GM19239 (cell line): ENCODE measurements at places on chromosomes 6 and 20.

DNA sequence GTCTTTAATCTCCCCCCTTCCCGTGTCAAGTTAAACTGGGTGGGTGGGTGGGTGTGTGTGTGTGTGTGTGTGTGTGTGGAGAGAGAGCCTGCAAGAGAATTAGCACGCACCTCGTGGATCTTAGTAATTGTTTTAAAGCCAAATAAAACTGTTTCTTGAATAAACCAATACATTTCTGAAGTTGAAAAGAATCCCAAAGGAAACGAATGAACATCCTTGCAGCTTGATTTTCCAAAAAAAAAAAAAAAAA lies 381 bp upstream of the BICRAL start:
- DNase-seq = no peak

DNA sequence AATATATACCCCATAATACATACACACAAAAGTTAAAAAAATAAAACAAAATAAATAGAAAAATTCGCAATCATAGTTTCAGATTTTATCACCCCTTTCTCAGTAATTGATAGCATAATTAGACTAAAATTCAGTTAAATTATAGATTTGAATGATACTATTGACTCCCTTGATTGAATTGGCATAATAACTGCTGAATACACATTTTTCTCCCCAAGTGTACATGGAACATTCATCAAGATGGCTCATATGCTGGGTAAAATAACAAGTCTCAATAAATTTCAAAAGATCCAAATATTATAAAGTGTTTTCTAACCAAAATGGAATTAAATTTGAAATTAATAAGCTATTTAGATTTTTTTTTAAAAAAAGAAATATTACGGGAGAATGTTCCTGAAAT lies 616.1 kb downstream of the MAFB start:
- DNase-seq = no peak

DNA sequence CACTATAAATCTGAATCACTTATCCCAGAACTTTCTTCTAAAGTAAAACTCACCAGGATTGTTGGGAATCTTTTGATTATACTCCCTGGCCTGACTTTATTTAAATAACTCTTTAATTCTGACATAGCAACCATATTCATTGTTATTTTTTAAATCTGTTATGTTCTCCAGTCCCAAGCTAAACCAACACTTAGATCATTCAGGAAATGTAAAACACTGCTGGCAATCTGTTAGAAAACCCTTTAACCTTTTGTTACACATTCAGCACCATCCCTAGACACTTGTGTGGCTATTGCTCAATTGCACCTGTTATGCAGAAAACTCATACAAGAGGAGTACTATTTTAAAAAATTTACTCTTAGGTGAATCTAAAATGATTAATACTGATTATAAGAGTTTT lies 101.8 kb upstream of the NHSL1 start:
- DNase-seq = no peak

- no peak for DNase-seq
Observed at GRCh38 chr20:3896853-3897583, 7.8 kb downstream of the PANK2 start.

DNA sequence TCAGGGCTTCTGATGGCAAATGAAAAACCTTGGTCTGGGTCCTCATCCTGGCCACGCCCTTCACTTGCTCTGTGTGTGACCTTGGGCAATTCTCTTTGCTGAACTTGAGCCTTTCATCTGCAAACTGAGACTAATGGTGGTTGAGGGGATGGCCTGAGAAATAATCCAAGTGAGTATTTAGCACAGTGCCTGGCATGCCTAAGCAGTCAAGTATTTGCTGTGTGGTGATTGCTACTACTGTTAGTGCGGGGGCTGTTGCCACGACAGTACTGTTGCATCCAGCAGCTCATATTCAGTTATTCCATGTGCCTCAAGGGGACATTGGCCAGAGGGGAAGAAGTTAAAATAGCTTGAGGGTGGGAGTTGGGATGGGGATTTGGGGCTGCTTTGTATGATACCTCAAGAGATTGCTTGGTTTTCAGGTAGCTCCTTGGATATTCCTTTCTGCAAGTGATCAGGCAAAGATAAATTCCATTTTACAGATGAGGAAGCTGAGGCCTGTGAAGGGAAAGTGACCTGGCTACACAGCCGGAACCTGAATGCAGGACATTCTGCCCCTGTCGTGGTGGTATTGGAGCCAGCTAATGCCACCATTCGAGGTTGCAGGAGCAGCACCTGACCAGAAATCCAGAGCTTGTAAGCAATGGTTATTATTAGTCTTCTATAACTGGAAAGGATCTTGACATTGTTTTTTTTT lies 45.1 kb upstream of the EPB41L1 start:
- DNase-seq = no peak
